ENCODE measurements at places on chromosomes 7 and 10.

DNA sequence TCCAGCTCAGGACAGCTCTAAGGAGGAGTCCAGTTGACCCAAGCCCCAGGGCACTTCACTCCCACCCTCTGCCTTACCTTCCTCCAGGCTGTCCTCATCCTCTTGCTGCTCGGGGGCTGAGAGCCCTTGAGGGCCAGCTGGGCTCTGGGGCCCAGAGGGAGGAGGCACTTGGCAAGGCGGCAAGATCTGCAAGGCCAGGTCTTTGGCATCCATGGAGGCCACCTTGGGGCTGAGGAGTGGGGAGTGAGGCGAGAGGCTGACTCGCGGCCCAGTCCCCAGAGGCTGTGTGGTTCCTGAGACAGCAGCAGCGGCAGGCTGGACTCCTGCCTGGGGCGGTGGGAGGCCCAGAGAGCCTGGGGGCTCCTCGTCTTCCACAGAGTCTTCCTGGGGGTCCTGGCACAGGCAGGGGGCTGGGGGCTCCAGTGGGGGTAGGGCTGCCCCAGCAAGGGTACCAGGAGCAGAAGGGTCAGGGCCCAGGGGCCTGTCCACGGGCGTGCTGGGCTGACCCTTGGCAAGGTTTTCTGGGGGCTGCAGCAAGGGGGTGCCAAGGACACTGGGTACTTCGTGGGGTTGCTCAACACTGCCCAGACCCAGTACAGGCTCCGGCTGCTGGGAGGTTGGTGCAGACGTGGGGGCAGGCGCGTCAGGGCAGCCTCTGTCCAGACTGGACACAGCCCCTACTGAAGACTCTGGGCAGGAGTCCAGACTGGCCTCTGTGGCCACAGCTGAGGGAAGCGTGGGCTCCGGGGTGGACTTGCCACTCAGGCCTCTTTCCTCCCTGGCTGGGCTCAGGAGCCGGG lies 6.5 kb downstream of the NACAD start:
- peak; percentile 83 for DNase-seq

DNA sequence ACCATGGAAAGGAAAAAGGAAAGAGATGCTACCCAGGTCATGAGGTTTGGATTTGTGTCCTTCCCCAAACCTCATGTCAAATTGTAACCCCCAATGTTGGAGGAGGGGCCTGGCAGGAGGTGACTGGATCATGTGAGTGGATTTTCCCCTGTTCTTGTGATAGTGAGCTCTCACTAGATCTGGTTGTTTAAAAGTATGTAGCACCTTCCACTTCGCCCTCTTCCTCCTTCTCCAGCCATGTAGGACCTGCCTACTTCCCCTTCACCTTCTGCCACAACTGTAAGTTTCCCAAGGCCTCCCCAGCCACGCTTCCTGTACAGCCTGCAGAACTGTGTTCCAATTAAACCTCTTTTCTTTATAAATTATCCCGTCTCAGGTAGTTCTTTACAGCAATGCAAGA lies 113.9 kb downstream of the FAM107B start:
- no peak for DNase-seq

GRCh38 chr7:116212869-116213268 lies 2.5 kb downstream of the TES start:
- DNase-seq = no peak

GRCh38 chr7:52565974-52566373 lies 469.5 kb upstream of the POM121L12 start:
- DNase-seq = no peak

DNA sequence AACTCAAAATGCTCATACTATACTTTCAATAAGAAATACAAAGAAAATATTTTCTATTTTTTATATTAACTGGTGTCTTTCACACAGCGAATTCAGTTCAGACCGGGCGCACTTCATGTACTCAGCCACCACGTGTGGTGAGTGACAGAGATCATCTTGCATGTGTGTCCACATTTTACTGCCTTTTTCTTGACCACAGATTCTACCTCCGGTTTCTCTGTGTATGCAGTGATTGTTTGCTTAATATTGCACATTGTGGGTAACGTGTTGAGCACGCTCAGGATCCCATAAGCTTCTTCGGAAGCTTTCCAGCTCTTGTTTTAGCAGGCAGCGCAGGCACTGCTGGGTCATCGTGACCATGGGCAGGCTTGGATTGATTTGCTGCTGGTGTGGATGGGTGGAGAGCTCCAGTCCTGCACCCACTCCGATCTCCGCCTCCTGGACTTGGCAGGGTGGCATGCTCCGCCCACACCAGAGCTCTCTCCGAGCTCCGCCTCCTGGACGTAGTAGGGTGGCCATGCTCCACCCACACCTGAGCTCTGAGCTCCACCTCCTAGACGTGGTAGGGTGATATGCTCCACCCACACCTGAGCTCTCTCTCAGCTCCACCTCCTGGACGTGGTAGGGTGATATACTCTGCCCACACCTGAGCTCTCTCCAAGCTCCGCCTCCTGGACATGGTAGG lies 253.3 kb downstream of the DIP2C start:
- no peak for DNase-seq

GRCh38 chr10:89615824-89616223 lies 29.2 kb downstream of the PANK1 start:
- no peak for DNase-seq

DNA sequence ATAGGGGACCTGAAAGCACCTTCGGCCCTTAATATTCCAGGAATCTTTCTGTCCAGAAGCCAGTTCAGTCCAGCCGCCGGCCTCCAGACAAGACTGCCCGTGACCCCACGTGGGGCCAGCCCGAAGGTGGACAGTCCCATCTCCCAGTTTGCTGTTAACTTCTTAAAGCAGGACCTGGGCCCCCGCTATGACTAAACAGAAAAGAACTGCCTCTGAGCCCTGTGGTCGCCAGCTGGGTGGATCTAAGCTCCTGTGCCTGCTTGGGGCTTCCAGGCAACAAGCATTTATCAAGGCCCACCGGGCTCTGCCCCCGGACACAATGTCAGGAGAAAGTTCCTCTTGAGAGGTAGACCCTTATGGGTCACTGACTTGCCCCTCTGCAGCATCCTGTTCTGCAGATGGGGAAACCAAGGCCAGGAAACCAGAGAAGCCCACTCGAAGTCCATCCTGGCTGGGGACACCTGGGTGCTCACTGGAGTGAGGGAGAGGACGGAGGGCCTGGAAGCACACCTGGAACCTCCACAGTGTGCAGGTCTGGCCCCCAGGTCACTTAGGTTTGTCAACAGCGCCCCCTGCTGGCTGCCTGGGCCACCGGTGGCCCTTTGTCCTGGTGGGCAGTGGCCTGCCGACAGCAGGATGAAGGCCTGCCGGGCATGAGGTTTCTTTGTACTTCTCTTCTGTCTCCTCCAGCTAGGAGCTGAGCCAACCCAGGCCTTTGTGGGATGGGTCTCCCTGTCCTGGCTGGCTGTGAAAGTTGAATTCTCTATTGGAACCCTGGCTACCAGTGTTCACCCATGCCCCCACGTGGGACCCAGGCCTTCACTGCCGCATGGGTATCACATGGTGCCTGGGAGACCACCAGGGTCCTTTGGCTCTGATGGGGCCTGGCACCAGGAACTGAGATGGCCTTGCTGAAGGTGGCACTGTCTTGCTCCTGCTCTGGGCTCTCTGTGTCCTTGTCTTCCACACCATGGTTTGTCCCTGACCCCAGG lies 128.0 kb downstream of the ZMIZ1 start:
- DNase-seq = peak; percentile 55

DNA sequence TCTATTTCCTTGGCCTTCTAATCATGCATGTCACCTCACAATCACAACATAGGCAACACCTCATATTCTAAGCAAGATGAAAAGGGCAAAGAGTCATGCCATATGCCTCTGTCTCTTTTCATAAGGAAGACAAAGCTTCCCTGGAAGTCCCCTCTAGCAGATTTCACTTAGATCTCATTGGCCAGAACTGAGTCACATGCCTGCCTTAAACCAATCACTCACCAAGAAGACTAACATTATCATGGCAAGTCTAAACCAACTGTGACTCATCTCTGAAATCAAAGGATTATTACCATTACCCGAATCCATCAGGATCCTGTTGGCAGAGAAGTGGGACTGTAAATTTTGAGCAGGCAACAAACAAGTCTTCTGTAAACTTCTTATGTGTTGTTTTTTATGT lies 27.8 kb downstream of the CAV1 start:
- no peak for DNase-seq

Measured in pons (tissue), 1 donor.